Chondrocyte (in vitro differentiated cells): ENCODE measurements at places on chromosomes 6 and 20.
A peak's percentile ranks its signal among the peaks of the same experiment; 100 is the strongest.

- no peak overlapping the region for H3K27ac ChIP-seq
- DNase-seq: peak; percentile 81
- peaks cover 34% of the 10 kb centered on the region for H3K27me3 ChIP-seq
- no peak overlapping the region for H3K4me3 ChIP-seq
Observed at GRCh38 chr20:63049561-63050221, 42.9 kb upstream of the BHLHE23 start.

DNA sequence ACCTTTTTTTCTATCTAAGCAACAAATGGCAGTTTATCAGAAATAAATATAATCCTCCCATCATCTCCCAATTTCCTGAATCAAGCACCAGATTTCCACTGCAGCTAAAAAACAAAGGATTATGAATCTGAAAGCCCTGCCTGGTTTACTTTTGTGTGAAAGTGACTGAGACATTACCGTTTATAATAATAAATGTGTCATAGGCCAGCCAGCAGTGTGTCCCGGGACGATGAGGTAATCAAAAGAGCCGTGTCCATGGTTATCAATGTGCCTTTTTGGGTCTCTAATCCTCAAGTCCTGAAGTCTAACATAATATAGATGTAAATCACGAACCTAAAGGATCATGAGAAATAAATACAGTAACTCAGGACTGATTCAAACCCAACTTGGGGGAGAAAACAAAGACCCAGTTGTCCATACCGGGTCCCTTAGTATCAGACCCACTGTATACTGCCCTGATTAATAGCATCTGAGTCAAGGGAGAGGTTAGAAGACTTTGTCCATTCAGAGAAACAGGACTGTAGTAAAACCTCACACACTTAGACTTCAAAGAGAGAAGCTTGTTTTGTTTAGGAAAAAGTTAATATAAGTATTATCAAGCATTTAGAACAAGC is 149.1 kb downstream of the SASH1 start:
- peak overlapping the region; percentile 76 for H3K27ac ChIP-seq
- H3K4me1 ChIP-seq: peaks cover 14% of the 10 kb centered on the region

GRCh38 chr6:17984812-17985670 is 2.4 kb downstream of the KIF13A start:
- peaks cover 45% of the 10 kb centered on the region for H3K4me1 ChIP-seq
- H3K36me3 ChIP-seq: peaks cover 3% of the 10 kb centered on the region
- DNase-seq: no peak
- H3K27ac ChIP-seq: peak overlapping the region; percentile 58
- no peaks in the 10 kb centered on the region for H3K27me3 ChIP-seq

GRCh38 chr6:93407186-93407585 is 12.2 kb downstream of the EPHA7 start:
- H3K4me3 ChIP-seq: no peak overlapping the region
- no peak for DNase-seq
- no peaks in the 10 kb centered on the region for H3K27me3 ChIP-seq
- peaks cover 12% of the 10 kb centered on the region for H3K36me3 ChIP-seq
- H3K4me1 ChIP-seq: peaks cover 26% of the 10 kb centered on the region

- H3K36me3 ChIP-seq: no peaks in the 10 kb centered on the region
- H3K27me3 ChIP-seq: peaks cover 17% of the 10 kb centered on the region
- DNase-seq: no peak
- peak overlapping the region; percentile 3 for H3K27ac ChIP-seq
- no peak overlapping the region for H3K4me3 ChIP-seq
Observed at GRCh38 chr6:33894438-33894837, 90.6 kb upstream of the MLN start.

DNA sequence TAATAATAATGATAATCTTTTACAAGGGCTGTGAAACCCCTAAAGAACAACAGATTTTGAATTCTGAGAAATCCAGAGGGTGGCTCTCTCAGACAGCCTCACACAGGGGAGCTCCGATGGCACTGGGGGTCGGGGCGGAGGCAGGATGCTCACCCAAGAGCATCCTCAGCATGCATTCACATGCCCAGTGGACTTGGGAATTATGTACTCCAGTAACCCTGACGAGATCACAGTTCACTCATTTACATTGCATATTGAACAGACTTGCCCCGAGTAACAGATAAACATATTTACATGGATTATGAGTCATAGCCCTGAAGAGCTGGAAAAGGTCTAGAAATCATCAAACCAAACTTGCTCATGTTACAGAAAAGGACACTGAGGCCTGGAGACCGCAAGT is 482.7 kb upstream of the JARID2 start:
- no peak overlapping the region for H3K4me3 ChIP-seq
- H3K4me1 ChIP-seq: no peaks in the 10 kb centered on the region
- no peak for DNase-seq
- no peak overlapping the region for H3K27ac ChIP-seq
- H3K36me3 ChIP-seq: no peaks in the 10 kb centered on the region

- no peak for DNase-seq
- no peak overlapping the region for H3K4me3 ChIP-seq
- peaks cover 2% of the 10 kb centered on the region for H3K36me3 ChIP-seq
- peaks cover 90% of the 10 kb centered on the region for H3K27me3 ChIP-seq
Observed at GRCh38 chr6:99608059-99608885, 1.6 kb downstream of the PRDM13 start.

DNA sequence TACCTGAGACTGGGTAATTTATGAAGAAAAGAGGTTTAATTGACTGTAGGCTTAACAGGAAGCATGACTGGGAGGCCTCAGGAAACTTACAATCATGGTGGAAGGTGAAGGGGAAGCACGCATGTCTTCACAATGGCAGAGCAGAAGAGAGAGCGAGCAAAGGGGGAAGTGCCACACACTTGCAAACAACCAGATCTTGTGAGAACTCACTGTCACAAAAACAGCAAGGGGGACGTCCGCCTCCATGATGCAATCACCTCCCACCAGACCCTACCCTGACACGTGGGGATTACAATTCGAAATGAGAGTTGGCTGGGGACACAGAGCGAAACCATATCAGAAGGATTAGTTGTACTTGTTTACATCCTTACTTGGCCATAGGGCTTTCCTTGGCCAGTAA is 49.7 kb downstream of the FIG4 start:
- H3K4me3 ChIP-seq: no peak overlapping the region
- no peak overlapping the region for H3K27ac ChIP-seq
- DNase-seq: no peak
- peaks cover 17% of the 10 kb centered on the region for H3K36me3 ChIP-seq
- peaks cover 24% of the 10 kb centered on the region for H3K4me1 ChIP-seq
- no peaks in the 10 kb centered on the region for H3K27me3 ChIP-seq

DNA sequence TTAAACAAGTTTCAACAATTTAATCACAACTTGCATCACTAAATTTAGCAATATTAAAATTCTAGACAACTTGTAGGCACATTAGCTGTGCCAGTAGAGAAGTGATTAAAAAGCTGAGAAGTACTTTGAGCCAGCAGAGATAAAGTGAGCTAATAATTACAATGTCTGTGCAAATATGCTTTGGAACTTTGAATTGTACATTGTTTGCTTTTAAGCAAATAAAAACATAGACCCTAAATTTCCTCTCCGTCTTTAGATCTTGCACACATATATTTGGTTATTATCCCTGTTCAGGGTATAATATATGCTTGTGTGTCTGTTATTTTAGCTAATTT is 44.2 kb upstream of the DEFB112 start:
- peaks cover 7% of the 10 kb centered on the region for H3K27me3 ChIP-seq
- H3K27ac ChIP-seq: no peak overlapping the region
- H3K36me3 ChIP-seq: no peaks in the 10 kb centered on the region
- no peak for DNase-seq
- no peak overlapping the region for H3K4me3 ChIP-seq
- H3K4me1 ChIP-seq: no peaks in the 10 kb centered on the region

- peaks cover 23% of the 10 kb centered on the region for H3K27me3 ChIP-seq
- no peak overlapping the region for H3K27ac ChIP-seq
- no peaks in the 10 kb centered on the region for H3K36me3 ChIP-seq
- H3K4me1 ChIP-seq: no peaks in the 10 kb centered on the region
Observed at GRCh38 chr6:137536104-137536773, 42.0 kb upstream of the OLIG3 start.

GRCh38 chr20:35527122-35527769 is 2.2 kb downstream of the C20orf173 start:
- no peaks in the 10 kb centered on the region for H3K27me3 ChIP-seq
- H3K36me3 ChIP-seq: no peaks in the 10 kb centered on the region
- H3K4me1 ChIP-seq: no peaks in the 10 kb centered on the region
- no peak overlapping the region for H3K4me3 ChIP-seq
- DNase-seq: no peak

DNA sequence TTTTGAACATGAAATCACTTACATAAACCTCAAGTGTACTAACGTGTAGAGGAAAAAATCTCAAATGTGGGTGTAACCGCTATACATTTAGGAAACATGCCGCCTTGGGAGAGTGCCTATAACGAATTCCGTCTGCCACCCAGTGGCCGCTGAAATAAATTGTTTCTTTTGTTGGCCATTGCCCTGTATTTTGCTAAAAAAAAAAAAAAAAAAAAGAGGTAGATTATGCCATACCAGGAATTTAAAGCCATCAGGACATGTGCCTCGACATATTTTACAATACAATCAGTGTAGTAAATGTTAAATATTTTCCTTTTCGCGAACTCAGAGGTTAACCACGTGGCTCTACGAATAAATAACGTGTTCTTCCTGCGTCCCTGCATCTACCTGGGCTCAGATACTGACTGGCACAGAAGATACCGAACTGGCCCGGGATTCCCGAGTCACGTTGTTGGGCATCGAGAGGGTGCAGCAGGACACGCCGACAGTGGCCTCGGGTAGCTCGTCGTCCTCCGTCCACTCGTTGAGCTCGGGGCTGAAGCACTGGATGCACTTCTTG is 14.3 kb downstream of the KLHL31 start:
- no peaks in the 10 kb centered on the region for H3K36me3 ChIP-seq
- peak overlapping the region; percentile 69 for H3K27ac ChIP-seq
- peaks cover 28% of the 10 kb centered on the region for H3K4me1 ChIP-seq

GRCh38 chr6:30571762-30572082 is 480 bp downstream of the ABCF1 start:
- peak overlapping the region; percentile 99 for H3K4me3 ChIP-seq
- peak overlapping the region; percentile 100 for H3K27ac ChIP-seq
- no peak for DNase-seq
- no peaks in the 10 kb centered on the region for H3K27me3 ChIP-seq

DNA sequence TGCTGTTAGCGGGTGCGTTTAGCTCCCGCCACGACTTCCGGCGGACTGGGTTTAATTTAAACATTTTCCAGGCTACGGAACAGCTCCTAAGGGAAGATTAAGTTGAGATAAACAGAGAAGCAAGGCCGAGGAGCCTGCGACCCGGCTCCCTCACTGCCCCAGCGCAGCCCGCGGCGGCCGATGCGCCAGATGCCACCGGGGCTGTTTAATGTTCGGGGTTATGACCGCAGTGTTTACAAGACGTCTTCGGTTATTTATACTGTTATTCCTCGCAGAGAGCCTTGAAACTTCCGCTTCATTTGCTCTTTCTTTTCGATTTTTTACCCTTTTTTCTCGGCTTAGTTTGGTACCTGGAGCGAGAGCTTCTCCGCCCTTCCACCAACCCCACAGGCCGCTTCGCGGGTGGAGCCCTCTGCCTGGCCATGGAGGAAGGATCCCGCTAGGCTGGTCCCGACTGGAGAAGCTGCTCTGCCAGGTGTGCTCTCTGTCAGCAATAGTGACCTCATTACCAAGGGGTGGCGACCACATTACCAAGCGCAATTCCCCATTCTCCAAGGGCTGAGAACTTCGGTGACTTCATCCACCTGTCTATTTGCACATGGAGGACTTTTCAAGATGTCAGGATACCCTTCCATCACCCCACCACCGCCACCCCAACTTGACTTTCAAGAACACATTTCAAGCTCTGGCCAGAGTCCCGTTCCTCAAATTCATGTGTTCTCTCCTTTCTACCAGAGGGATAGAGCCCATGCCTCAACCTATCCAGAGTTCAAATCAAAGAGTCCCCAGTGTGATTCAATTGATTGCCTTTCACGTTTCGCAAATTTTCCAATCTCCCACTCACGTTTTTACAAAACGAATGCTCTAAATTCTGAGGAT is 4.1 kb downstream of the TCF21 start:
- DNase-seq: no peak
- H3K36me3 ChIP-seq: peaks cover 2% of the 10 kb centered on the region
- H3K27me3 ChIP-seq: peaks cover 91% of the 10 kb centered on the region
- no peak overlapping the region for H3K4me3 ChIP-seq
- H3K4me1 ChIP-seq: peaks cover 37% of the 10 kb centered on the region

GRCh38 chr6:33828764-33829731 is 25.2 kb upstream of the MLN start:
- H3K4me3 ChIP-seq: no peak overlapping the region
- H3K27ac ChIP-seq: no peak overlapping the region
- DNase-seq: peak; percentile 71
- peaks cover 16% of the 10 kb centered on the region for H3K27me3 ChIP-seq

GRCh38 chr6:168196385-168196860 is 117.4 kb upstream of the FRMD1 start:
- no peak for DNase-seq
- H3K27me3 ChIP-seq: peaks cover 18% of the 10 kb centered on the region
- H3K36me3 ChIP-seq: no peaks in the 10 kb centered on the region

DNA sequence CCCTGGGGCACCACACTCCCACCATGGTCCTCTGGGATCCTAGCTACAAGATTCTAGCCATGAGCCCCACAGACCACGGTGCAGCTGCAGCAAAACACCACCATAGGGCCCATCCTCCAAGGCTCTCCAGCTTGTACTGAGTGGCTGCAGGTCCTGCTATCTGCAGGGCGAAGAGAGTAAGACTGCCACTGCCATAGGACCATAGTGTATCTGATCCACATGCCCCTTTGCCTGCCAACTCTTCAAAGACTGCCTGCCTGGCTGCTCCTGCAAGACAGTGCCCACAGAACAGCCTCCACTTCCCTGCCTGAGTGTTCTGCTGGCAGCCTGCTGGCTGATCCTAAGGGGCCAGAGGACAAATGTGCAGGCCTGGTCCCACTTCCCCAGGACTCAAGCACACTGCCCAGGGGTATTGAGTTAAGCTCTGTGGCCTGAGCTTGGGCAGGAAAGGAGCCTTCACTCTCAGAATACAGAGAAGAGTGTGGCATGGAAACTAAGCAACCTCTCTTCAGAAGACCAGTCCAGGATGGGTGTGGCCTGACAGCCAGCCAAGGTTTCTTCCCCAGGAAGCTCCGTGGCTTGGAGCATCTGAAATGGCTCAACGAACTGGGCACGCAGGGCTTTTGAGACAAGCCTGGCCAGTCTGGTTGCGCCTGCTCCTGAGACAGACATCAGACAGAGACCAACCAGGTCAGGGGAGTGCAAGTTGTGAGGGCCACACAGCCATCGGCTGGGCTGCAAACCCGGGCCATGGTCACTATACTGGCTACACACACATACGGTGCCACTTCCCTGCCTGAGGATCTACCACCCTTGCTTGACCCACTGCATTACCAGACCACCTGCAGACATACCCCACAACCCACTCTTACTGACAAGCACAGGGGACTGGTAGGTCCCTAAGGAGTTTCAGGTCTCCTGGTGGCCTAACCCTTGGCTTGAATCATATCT is 54.5 kb downstream of the RNGTT start:
- no peak overlapping the region for H3K4me3 ChIP-seq
- DNase-seq: no peak
- H3K4me1 ChIP-seq: peaks cover 25% of the 10 kb centered on the region
- H3K27me3 ChIP-seq: no peaks in the 10 kb centered on the region
- H3K27ac ChIP-seq: no peak overlapping the region

- no peaks in the 10 kb centered on the region for H3K27me3 ChIP-seq
- H3K4me1 ChIP-seq: no peaks in the 10 kb centered on the region
- H3K27ac ChIP-seq: no peak overlapping the region
Observed at GRCh38 chr6:88246654-88247053, 80.5 kb upstream of the CNR1 start.

GRCh38 chr6:2448826-2449571 is 203.6 kb upstream of the GMDS start:
- DNase-seq: no peak
- peak overlapping the region; percentile 70 for H3K27ac ChIP-seq
- no peaks in the 10 kb centered on the region for H3K27me3 ChIP-seq
- peak overlapping the region; percentile 65 for H3K4me3 ChIP-seq
- H3K4me1 ChIP-seq: peaks cover 26% of the 10 kb centered on the region
- peaks cover 2% of the 10 kb centered on the region for H3K36me3 ChIP-seq
